ENCODE measurements at places on chromosomes 6 and 20.

- H3K27me3 ChIP-seq: no peaks in the 10 kb centered on the region
- no peaks in the 10 kb centered on the region for H3K4me1 ChIP-seq
- DNase-seq: no peak
- no peak overlapping the region for H3K4me3 ChIP-seq
- H3K36me3 ChIP-seq: peaks cover 86% of the 10 kb centered on the region
These were observed 23.8 kb downstream of the ADRM1 start for GRCh38 chr20:62326559-62326958.

GRCh38 chr6:88359530-88360202 lies 193.5 kb upstream of the CNR1 start:
- H3K27ac ChIP-seq: no peak overlapping the region
- no peaks in the 10 kb centered on the region for H3K4me1 ChIP-seq
- no peaks in the 10 kb centered on the region for H3K36me3 ChIP-seq

- no peak for DNase-seq
- H3K4me1 ChIP-seq: peaks cover 30% of the 10 kb centered on the region
These were observed 65.7 kb downstream of the PYGB start for GRCh38 chr20:25313593-25313992.

GRCh38 chr6:139642346-139642745 lies 267.9 kb upstream of the CITED2 start:
- no peaks in the 10 kb centered on the region for H3K36me3 ChIP-seq
- no peaks in the 10 kb centered on the region for H3K27me3 ChIP-seq
- no peak overlapping the region for H3K27ac ChIP-seq
- peaks cover 21% of the 10 kb centered on the region for H3K4me1 ChIP-seq
- H3K4me3 ChIP-seq: no peak overlapping the region

DNA sequence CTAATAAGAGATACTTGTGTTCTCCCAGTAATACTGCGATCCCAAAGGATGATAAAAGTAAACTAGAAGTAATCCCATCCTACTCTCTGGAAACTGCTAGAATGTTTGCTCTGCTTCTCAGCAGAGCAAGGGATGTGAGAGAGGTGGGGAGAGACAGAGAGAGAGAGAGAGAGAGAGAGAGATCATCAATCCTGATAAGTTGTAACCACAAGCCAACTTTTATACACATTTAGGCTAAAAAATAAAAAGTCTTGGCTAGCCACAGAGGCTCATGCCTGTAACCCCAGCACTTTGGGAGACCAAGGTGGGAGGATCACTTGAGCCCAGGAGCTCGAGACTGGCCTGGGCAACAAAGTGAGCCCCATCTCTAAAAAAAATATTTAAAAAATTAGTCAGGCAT lies 16.0 kb upstream of the TRIM38 start:
- H3K4me3 ChIP-seq: no peak overlapping the region
- H3K27ac ChIP-seq: no peak overlapping the region
- H3K36me3 ChIP-seq: no peaks in the 10 kb centered on the region
- peaks cover 5% of the 10 kb centered on the region for H3K4me1 ChIP-seq
- no peak for DNase-seq

GRCh38 chr6:136307351-136307750 lies 17.7 kb upstream of the BCLAF1 start:
- H3K36me3 ChIP-seq: no peaks in the 10 kb centered on the region
- H3K27me3 ChIP-seq: no peaks in the 10 kb centered on the region
- H3K4me1 ChIP-seq: no peaks in the 10 kb centered on the region
- DNase-seq: no peak
- H3K4me3 ChIP-seq: no peak overlapping the region
- no peak overlapping the region for H3K27ac ChIP-seq

DNA sequence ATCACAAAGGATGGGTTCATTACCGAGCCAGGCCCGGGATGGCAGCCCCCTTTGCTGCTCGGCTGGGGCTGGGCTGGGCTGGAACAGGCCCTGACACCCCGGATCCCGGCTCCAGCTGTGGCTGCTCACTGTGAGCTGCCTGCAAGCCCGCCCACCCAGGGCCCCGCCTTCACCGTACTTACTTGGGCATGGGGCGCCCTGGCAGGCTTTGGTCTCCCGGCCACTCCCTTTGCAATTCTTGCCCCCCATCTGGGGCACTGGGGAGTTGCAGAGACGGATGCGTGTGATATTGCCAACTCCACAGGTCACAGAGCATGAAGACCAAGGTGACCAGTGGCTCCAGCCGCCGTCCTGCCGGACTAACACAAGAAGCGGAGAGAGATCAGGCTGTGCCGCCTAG lies 16.7 kb downstream of the THBS2 start:
- no peak overlapping the region for H3K4me3 ChIP-seq
- no peak overlapping the region for H3K27ac ChIP-seq
- H3K27me3 ChIP-seq: peaks cover 32% of the 10 kb centered on the region
- H3K36me3 ChIP-seq: no peaks in the 10 kb centered on the region
- H3K4me1 ChIP-seq: no peaks in the 10 kb centered on the region

- H3K4me3 ChIP-seq: no peak overlapping the region
- H3K36me3 ChIP-seq: no peaks in the 10 kb centered on the region
- H3K4me1 ChIP-seq: no peaks in the 10 kb centered on the region
- no peak for DNase-seq
These were observed 154.8 kb downstream of the PDSS2 start for GRCh38 chr6:107304421-107305025.

GRCh38 chr6:43803055-43803782 lies 33.2 kb downstream of the VEGFA start:
- peak; percentile 52 for DNase-seq
- no peaks in the 10 kb centered on the region for H3K27me3 ChIP-seq
- peaks cover 33% of the 10 kb centered on the region for H3K4me1 ChIP-seq
- H3K4me3 ChIP-seq: no peak overlapping the region
